ENCODE measurements at places on chromosomes 6 and 20. TPM values are rescaled to one million over a fixed set of nuclear protein-coding genes. Genes with fewer than 3 reads are reported as not detected.
A peak's percentile ranks its signal among the peaks of the same experiment; 100 is the strongest.

The ILRUN gene
- polyA plus RNA-seq, result 44.3 TPM

The ULBP3 gene
- polyA plus RNA-seq, result not detected

The UBE2C gene
- 10.8 TPM for polyA plus RNA-seq

The SNX21 gene
- polyA plus RNA-seq, result 7.8 TPM

The POU5F1 gene
- 0.10 TPM for polyA plus RNA-seq

The MOG gene
- not detected for polyA plus RNA-seq

DNA sequence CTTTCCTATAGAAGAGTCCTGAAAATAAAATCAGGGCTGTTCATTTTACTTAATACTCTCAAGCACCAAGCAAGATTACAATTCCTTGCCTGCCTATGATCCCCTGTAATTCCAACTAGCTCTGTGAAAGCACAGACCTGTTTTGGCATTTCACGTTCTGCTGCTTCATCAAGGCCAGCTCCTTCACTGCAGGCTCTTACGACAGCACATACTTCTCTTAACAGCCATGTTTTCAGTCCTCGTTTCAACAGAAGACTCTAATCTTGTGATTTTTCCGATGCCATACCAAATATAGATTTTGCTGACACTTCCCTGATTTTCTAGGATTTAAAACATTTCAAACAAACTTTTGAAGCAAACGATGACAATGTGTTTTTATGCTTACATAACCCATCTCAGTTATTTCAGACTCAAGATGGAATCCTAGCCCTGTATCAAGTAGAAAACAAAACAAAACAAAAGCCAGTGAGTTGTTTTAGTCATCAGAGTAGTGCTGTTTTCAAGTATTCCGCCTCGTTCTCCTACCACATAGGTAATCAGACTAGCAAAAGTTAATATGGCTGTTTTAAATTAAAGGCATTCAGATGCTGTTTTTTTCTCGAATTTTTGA lies 616.5 kb upstream of the CITED2 start:
- H3K4me1 ChIP-seq, result no peaks in the 10 kb centered on the region
- no peak for DNase-seq
- H3K27ac ChIP-seq, result no peak overlapping the region

DNA sequence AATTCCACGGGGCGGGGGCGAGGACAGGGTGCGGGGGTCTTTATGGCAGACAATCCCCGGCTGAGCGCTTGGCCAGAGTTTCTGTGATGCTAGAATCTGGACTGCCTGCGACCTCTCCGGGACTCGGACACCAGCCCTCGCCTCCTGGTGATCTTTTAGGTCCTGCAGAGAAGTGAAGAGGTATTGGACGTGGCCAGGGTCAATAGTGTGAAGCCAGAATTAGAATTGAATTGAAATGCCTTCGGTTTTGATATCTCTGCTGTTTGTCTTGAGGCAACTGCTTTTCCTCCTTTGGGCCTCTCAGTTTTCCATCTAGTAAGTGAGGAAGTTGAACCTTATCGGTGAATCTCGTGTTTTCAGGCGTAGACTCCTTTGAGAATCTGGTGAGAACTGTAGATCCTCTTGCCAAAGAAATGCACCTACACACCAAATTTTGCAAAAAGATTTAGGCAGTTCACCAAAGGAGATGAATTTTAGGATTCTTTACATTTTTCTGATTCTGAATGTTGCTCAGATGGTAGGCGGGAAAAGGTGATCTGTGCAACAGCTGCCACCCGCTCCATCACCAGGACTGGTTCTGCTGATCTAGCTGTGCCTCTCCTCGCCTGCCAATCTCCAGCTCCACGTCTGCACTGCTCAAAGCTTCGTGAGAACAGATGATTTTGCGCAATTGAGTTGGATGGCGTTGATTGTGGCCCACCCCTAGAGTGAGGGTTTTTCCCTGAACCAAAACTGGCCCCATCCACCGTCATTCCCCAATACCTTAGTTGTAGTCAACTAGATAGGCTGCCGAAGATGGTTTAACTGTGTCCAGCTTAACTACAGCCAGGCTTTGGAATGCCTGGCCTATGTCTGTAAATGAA lies 837 bp upstream of the OSER1 start:
- H3K36me3 ChIP-seq, result peaks cover under 1% of the 10 kb centered on the region
- peak overlapping the region; percentile 96 for H3K27ac ChIP-seq
- H3K27me3 ChIP-seq, result no peaks in the 10 kb centered on the region
- DNase-seq, result no peak
- H3K4me3 ChIP-seq, result peak overlapping the region; percentile 81

DNA sequence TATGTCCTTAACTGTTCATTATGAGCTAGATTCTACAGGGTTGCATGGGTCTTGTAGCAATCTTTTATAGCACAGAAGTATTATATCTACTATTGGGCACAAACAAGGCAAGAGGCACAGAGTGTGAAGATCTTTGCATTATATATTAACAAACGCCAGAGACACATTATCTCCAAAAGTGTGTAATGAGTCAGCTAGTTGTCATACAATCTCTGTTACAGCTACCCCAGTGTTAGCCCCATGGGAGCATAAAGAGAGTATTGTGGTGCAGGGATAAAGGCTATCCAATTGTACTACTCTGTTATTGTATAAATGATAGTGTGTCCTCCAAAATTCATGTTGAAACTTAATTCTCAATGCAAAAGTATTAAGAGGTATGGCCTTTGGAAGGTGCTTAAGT lies 148.4 kb upstream of the RIMS1 start:
- H3K27ac ChIP-seq, result no peak overlapping the region
- no peak overlapping the region for H3K4me3 ChIP-seq
- no peaks in the 10 kb centered on the region for H3K36me3 ChIP-seq
- H3K4me1 ChIP-seq, result peaks cover 3% of the 10 kb centered on the region
- no peaks in the 10 kb centered on the region for H3K27me3 ChIP-seq
- no peak for DNase-seq

DNA sequence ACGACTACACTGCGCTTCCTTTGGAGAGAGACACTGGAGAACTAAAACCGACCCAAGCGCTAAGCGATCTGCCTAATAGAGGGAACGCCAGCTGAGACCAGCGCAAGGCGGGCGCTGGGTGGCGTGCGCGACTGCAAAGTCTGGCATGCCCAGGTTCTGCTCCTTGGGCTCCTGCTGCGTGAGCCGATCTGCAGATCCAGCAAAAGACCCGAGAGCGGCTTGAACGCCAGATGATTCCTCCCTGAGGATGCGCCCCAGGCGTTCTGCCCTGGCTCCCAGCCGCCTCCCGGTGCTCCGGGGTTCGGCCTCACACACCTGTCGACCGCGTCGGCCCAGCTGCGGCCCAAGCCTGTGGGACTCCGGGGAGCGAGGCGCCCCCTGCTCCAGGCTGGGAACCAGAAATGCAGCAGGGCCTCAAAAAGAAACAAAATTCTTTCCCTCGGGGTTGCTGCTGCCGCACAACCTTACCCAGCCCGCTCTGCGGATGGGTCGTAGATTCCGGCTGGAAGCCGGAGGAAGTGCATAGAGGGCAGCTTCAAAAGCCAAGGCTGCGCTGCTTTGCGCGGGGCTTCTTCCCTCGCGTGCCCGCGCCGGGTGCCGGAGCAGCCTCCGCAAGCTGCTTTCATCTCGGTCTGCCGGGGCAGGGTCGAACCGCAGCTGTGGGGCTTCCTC lies 17.9 kb upstream of the PRDM13 start:
- no peak overlapping the region for H3K4me3 ChIP-seq
- H3K36me3 ChIP-seq, result no peaks in the 10 kb centered on the region
- peaks cover 73% of the 10 kb centered on the region for H3K27me3 ChIP-seq

DNA sequence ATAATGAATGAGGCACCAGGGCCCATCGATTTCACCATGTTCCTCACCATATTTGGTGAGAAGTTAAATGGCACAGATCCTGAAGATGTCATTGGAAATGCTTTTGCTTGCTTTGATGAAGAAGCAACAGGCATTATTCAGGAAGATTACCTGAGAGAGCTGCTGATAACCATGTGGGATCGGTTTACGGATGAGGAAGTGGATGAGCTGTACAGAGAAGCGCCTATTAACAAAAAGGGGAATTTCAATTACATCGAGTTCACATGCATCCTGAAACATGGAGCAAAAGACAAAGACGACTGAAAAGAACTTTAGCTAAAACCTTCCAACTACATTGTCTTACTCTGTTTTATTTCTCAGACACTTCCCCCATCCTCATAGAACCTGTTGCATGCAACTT lies 21.6 kb upstream of the ZBTB22 start:
- no peak overlapping the region for H3K27ac ChIP-seq
- DNase-seq, result no peak
- no peaks in the 10 kb centered on the region for H3K36me3 ChIP-seq
- no peaks in the 10 kb centered on the region for H3K4me1 ChIP-seq
- no peaks in the 10 kb centered on the region for H3K27me3 ChIP-seq
- H3K4me3 ChIP-seq, result no peak overlapping the region

DNA sequence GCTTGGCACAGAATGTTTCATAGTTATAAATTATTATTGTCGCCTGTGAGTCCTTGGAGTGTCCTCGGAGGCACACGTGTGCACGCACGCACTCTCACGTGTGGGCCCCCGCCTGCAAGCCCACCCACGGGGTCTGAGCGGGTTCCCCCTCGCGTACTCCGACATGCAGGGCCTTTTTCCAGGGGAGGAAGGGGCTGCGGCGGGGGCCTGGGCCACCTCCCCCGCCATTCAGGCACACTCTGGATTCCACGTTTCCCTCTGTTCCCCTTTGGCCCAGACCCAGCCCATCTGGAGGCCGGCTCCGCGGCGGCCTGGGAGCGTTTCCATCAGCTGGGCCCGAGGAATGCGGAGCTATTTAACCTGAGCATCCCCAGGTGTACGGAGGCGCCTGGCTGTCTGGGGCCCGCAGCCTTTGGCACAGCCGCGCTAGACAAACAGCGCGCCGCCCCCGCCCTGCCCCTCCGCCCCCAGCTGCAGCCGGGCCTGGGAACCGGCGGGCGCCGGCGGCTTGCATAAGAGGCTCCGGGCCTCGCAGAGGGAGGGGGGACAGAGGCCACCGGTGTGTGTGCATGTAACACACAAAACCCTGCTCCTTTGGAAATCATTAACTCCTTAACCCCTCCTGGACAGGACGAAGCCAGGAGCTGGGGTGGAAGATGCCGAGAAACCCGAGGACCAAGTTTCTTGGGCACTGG lies 3.3 kb downstream of the ID1 start:
- H3K4me1 ChIP-seq, result peaks cover 55% of the 10 kb centered on the region
- H3K36me3 ChIP-seq, result peaks cover 15% of the 10 kb centered on the region
- peak overlapping the region; percentile 96 for H3K27ac ChIP-seq
- H3K4me3 ChIP-seq, result peak overlapping the region; percentile 92
- peak; percentile 95 for DNase-seq

- peaks cover 14% of the 10 kb centered on the region for H3K36me3 ChIP-seq
- no peaks in the 10 kb centered on the region for H3K4me1 ChIP-seq
- peak; percentile 33 for DNase-seq
Measured at GRCh38 chr6:36195471-36196112, 952 bp upstream of the BRPF3 start.

- no peaks in the 10 kb centered on the region for H3K36me3 ChIP-seq
- H3K4me3 ChIP-seq, result no peak overlapping the region
- no peaks in the 10 kb centered on the region for H3K27me3 ChIP-seq
- DNase-seq, result no peak
- no peaks in the 10 kb centered on the region for H3K4me1 ChIP-seq
Measured at GRCh38 chr6:4420160-4420865, 284.9 kb upstream of the ECI2 start.

DNA sequence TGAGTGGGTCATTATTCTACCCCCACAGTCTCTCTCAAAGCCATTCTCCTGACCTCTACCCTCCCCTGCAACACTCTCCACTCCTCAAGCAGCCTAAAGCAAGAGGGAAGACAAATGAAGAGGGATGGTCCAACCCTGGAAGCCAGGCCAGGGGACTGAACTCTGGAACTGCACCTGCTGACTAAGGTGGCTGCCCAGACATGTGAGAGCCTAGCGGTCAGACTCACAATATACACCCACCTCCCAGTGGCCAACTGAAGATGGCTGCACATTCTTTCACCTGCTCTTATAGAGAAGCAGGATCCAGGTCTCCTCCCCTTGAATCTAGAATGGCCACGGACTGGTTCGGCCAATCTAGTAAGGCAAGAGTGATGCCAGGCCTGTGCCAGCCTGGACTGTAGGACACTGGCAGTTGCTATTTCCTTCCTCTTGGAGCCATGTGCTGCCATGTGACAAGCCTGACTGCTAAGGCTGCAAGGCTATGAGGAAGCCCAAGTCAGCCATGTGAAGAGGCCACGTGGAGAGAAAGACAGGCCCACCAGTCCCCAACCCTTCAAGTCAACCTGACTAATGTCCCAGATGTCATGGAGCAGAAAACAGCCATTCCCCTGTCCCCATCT lies 31.8 kb downstream of the ACSS1 start:
- no peaks in the 10 kb centered on the region for H3K27me3 ChIP-seq
- H3K27ac ChIP-seq, result no peak overlapping the region
- peaks cover 2% of the 10 kb centered on the region for H3K4me1 ChIP-seq
- no peak overlapping the region for H3K4me3 ChIP-seq
- H3K36me3 ChIP-seq, result no peaks in the 10 kb centered on the region
- no peak for DNase-seq

DNA sequence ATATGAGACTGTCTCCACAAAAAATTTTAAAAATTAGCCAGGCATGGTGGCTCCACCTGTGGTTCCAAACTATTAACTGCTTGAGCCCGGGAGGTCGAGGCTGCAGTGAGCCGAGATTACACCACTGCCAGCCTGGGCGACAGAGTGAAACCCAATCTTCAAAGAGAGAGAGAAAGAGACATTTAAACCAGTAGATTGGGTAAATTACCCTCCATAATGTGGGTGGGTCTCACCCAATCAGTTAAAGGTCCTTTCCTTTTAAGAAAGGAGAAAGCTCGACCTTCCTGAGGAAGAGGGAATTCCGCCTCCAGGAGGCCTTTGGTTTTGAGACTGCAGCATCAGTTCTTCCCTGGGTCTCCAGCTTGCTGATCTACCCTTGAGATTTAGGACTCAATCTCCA lies 25.2 kb upstream of the SCML4 start:
- H3K27ac ChIP-seq, result no peak overlapping the region
- H3K4me3 ChIP-seq, result no peak overlapping the region
- DNase-seq, result no peak
- no peaks in the 10 kb centered on the region for H3K4me1 ChIP-seq
